Iris pigment epithelial cell (primary cell): ENCODE measurements at places on chromosomes 3 and 15.

DNA sequence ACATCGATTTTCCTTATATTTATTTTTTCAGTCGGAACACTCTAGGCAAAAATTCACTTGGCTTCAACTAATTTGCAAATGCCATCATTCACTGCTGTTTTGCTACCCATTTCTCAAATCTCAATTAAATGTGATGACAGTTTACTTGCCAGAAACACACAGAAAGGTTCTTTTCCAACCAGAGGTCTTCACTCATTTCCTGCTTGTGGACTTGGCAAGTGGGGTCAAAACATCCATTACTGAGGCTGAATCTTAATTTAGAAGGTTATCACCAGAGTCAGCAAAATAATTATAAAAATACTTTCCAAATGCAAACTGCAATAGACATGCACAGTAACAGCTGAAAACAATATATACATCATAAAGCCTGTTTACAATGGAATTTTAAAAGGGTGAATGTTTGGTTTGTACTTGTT, 625.4 kb upstream of the TBL1XR1 start:
- no peak for DNase-seq

DNA sequence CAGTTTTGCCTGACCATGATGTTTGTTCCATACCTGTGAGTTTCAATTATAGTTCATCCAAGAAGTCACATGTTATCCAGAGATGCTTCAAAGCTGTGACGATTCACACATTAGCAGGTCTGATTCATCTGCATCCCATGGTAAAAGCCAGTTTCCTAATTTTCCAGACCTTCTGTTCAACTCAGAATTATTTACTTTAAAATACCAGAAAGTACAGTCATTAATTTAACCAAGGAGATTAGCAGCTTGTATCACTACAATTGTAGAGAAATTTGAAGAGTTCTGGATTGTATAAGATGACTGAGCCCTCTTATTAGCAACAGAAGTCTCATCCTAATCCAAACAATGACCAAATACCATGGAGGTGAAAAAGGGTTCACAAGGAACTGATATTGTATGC, 76.1 kb upstream of the THBS1 start:
- peak; percentile 86 for DNase-seq

GRCh38 chr15:77187751-77188464, 117.0 kb upstream of the TSPAN3 start:
- peak; percentile 64 for DNase-seq

DNA sequence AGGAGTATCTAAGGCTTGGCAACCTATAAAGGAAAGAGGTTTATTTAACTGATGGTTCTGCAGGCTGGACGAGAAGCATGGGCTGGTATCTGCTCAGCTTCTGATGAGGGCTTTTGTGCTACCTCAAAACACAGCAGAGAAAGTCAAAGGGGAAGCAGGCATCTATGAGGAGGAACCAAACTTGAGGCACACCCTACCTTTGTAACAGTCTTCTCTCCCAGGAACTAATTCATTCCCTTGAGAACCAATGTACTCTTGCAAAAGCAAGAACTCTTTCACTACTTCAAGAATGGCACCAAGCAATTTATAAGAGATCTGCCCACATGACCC, 109.0 kb downstream of the CGGBP1 start:
- no peak for DNase-seq

GRCh38 chr15:97706059-97706458, 254.4 kb upstream of the ARRDC4 start:
- DNase-seq: no peak

- DNase-seq: no peak
These were observed 521.5 kb downstream of the PDCD6IP start for GRCh38 chr3:34319881-34320280.

DNA sequence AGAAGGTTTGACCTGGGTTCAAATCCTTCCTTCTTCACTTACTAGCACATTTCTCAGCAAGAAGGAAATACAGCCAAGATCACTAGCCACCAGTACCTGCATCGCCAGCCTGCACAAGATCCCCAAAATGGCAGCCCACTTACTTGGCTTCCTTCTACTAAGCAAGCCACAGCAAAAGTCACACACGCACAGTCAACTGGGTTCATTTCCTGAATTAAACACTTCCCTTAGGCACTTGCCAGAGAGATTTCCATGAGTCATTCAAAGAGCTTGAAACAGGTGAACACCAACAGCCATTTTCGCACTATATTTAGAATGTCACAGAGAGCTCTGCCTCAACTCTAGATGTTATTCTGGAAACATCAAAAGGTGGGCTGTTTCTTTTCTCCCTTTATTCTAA, 42.6 kb downstream of the MGLL start:
- peak; percentile 57 for DNase-seq

DNA sequence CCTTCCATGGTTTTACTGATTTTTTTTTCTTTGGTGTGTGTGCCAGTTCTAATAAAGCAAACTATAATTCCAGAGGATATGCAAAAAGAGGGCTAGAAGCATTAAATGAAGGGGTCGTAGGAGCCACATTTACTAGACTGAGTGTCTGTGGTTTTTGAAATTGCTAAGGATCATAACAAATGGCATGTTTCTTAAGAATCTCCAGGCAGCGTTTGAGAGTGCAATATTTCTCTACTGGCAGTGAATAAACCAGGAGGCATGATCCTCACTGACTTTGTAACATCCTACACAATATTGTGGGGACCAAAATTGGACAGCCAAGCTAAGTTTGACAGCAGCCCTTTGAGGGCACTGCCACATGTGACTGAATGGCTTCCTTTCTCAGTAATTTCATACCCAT, 115.9 kb upstream of the CCNL1 start:
- DNase-seq: no peak

DNA sequence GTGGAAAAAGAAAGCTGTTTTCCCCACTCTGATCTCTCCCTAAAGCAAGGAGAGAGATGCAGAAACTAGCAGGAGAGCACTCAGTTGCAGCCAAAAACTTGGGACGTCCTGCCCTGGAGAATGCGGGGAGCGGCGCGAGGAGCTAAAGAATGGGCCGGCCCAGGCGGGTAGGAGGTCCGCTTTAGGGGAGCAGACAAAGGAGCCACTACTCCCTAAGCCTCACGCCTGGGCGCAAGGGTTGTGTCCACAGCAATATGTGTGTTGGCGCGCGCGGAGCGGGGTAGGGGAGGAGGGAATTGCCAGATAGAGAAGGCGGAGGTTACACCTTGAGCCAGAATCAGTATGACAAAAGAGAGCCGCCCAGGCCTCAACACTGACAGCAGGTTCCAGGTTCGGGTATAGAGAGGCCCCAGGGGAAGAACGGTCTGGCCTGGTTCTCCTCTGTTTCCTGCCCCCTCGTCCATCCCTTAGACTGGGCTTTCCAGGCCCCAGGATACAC, 2.9 kb downstream of the WNT5A start:
- no peak for DNase-seq

DNA sequence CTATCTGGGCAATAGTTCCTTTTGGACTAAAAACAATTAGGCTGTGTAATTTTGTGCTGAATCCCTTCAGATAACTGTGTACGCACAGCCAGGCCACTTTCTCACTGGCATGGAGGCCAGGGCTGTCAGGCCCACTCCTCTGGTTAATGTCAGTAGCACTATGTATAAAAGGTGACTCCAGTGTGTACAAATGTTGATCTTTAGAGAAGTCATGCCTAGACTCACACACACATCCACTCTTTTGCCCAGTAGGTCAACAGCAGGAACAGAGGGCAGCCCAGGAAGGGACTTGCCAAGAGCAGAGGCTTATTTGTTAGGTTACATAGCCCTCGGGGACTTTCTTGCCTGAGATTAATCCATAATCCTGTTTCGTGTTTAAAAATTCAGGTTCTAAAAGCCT, 416.6 kb upstream of the WNT5A start:
- DNase-seq: no peak

GRCh38 chr3:107794664-107795443, 272.1 kb downstream of the BBX start:
- DNase-seq: no peak
